ENCODE measurements at places on chromosomes 12 and 14.

- DNase-seq = no peak
Observed at GRCh38 chr12:111166779-111167540, 201.9 kb downstream of the PHETA1 start.

DNA sequence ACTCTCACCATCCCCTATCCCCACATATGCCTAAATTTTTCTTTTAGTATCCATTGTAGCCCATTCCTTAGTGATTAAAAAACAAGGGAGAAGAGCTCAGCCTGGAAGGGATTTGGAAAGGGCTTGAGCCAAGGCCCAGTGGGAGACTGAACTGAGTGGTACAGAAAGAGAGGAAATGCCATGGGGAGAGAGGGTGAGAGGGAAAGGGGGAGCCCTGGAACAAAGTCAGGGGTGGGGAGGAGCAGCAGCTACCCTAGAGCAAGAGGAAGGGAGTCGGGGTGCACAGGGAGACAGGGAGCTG is 2.6 kb upstream of the ATN1 start:
- DNase-seq = no peak

DNA sequence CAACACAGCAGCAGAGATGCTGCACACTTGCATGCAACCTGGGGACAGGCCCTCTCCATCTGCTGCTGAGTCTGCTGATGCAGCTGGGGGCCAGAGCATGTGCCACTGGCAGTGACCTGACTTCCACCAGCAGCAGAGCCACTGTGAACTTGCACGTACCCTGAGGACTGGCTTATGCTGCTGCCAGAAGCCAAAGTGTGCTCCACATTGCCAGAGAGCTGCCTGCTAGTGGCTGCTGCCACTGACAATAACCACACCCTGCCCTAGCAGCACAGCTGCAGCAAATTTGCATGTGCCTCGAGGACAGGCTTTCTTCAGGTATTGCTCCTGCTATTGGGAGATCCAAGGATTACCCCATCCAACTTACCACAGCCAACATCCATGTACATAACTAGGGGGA is 4.5 kb upstream of the PRR4 start:
- no peak for DNase-seq

- no peak for DNase-seq
Observed at GRCh38 chr14:50647753-50648152, 20.4 kb downstream of the SAV1 start.

DNA sequence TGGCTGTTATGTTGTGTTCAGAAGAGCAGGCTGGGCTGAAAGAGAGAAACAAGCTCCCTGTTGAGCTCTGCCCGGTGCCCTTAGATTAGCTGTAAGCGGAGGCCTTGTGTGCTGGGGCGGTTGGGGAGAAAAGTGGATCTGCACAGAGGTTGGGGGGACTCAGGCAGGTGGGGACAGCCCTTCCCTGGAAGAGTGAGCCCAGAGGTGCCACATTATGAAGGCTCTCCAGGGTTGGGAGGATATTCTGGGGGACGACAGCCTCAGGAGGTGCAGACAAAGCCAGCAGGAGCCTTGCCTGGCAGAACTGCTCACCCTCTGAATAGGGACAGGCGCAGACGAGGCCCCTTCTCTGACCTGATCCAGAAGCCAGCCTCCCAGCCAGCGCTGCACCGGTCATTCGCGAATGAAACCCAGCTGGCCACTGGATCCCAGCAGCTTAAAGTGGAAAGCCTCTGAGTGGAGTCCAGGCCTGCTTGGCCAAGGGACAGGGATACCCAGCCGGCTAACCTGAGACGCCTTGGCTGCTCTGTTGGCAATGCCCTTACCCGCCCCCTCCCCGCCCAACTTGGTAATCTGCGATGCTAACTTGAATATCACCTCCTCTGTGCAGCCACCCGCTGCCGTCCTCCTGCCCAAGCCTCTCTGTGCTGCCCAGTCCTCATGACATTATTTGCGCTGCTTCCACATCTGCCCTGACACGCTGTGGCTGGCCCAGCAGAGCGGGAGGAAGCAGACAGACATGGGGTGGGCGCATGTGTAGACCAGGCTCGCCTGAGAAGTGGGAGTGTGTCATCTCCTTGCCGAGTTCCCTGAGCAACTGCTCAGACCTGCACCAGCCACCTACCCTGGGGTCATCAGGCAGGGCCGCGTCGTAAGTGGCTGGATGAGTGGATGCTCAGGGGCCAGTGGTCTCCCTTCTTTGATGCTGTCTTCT is 5.6 kb downstream of the HIP1R start:
- DNase-seq = peak; percentile 31

DNA sequence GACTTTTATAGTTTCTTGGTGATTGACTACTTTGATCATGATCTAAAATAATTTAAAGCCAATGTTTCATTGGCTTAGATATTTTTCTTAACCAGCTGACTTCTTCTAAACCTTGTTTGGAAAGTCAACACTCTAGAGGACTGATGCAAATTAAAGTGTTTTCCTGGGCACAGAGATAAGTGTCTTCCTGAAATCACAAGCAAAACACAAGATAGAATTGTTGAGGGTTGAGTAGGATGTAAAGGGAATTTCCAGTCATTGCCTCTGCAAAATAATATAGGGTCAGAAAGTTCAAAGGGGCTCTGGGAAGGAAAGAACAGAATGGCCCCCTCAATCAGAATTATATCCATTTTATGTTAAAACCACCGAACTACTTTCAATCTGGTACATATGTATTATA is 156.3 kb upstream of the LRIG3 start:
- no peak for DNase-seq

GRCh38 chr12:42793166-42793565 is 203.6 kb upstream of the PRICKLE1 start:
- no peak for DNase-seq

DNA sequence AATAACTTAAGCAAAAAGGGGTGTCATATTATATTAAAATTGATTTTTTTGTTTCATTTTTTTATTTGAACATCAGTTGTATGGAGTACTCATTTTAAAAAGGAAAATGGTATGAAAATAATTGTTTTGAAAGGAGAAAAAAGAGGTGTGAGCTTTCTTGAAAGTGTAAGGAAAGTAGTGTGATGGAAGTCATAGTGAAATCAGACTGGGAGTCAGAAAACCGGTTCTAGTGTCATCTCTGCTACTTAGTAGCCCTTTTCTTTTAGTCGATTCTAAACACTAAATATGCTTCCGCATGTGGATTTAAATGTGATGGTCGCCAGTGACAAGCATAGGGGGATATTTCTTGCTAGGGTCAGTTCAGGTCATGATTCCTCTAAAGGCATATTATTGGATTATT is 1.8 kb upstream of the DYRK2 start:
- no peak for DNase-seq

DNA sequence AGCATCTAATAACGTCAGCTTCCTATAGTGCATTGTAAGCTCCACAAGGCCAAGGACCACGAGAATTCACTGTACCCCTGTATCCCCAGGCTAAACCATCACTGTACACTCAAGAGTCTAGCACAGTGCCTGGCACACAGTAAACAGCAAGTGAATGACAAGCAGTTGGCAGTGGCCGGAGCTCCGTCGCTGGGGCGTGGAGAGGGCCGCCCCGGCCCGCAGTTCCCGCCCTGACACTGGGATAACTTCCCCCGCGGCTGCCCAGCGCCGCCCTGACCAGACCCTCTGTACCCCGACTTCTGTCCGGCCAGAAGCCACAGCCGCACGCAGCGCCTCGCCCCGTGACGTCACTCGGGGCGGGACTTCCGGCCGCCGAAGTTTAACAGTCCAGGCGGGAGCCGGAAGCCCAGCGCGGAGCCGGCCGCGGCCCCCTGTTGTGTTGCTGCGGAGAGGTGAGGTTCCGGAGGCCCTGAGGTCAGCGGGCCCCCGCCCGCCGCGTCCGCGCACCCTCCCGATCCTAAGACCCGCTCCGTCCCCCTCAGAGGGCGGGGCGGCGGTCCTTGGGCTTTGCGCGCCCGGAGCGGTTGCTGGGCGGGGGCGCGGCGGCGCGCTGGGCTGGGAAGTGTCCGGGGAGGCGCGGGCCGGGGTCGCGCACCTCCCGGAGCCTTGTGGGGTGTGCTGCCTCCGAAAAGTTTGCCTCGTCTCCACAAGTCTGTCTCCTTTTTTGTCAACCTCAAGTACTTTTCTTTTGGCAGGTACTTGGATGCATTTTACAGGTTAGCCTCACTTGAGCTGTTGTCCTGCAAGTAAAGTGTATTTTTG is at the start of gene NEDD1:
NEDD1 (plus strand) TSS at position 409 of the 822 bp plus-strand sequence. CDS start 2,503 bp downstream, outside the sequence.
- peak; percentile 84 for DNase-seq

GRCh38 chr12:124036171-124036598 is 63.2 kb downstream of the ZNF664 start:
- DNase-seq = no peak

- DNase-seq = no peak
Observed at GRCh38 chr14:105477660-105478397, 3.2 kb downstream of the CRIP2 start.

GRCh38 chr12:131313635-131314034 is 359.9 kb downstream of the ADGRD1 start:
- DNase-seq = no peak

DNA sequence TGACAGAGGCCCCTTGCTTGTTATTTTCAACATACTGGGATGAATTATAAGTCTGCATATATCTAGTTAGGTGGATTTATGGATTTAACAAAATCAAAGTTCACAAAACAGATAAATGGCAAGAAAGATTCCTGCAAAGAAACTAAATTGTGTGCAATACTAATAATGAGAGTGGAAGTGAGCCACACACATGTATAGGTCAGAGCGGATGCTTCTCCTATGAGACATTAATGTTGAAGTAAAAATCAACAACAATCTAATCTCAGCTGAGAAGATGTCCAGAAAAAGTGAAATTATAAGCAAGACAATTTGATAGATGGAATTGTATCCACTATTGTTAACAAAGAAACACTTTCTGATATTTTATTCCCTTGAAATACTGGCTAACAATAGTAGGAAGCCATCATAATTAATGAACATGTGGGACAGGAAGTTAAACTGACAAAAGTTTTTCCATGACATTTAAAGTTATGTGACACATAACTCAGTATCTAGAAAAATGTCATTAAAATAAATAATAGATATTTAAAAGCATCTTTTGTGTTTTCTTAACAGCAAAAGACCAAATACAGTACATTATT is 39.7 kb downstream of the RAD51B start:
- DNase-seq = no peak

DNA sequence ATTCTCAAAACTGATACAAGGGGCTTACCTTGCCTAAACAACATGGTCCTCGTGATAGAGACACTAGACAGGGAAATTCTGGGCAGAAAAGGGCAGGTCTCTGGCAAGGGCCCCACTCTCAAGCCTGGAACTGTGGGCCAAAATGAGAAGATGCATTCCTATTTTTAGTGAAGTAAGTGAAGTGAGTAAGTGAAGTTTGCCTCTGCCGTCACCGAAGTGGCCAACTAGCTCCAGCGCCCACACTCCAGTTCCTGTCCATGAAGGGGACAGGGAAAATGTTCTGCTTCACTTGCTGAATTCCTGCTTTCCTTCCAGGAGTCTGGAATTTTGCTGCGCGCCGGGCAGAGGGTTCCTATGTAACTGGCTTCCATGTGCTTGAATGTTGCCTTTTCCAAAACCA is 1035.6 kb upstream of the TMEM132C start:
- no peak for DNase-seq

DNA sequence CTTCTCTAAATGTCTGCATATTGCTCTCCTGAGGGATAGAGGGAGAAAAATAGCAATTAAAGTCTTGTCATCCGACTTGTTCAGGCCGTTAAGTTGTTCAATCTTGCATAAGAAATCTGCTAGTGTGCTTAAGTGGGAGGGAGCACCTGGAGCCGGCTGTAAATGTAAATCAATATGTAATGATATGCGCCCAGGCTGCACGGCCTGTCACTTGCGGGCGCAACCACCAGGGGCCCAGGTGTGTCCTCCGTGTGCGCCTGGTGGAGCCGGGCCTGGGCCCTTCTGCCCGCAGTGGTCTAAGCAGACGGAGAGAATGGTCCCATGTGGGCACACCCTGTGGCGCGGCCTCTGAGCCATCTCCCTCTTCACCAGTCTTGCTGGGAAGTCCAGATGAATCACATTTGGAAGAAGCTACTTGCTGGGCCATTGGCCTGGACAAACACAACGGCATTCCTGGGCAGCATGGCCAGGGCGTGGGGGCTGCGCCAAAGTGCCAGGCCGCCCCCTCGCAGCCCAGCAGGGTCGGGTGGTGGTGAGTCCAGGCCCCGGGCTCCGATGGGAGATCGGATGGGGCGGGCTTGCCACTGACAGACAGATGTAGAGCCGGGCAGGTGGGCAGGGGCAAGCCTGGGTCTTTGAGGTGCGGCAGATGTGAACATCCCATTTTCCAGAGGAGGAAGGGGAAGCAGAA is 193.3 kb upstream of the C14orf180 start:
- no peak for DNase-seq

DNA sequence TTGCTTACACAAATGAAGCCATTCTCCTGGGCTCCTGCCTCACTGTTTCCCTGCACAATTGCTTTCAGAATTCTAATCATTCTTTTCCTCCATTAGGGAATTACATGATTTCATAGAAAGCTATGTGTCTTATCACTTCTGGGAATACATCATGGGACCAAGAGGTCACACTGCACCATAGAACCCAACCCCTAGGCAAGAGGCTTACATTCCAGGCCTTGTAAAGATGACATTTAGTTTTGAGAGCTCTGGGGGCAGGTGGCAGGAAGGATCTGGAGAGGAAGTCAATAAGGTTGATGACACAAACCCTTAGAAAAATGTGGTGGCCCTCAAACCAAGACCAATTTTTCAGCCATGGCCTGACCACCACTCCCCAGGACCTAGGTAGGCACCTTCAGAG is 57.1 kb downstream of the NUAK1 start:
- no peak for DNase-seq

GRCh38 chr14:93231129-93231979 is 24.3 kb downstream of the UBR7 start:
- peak; percentile 4 for DNase-seq

DNA sequence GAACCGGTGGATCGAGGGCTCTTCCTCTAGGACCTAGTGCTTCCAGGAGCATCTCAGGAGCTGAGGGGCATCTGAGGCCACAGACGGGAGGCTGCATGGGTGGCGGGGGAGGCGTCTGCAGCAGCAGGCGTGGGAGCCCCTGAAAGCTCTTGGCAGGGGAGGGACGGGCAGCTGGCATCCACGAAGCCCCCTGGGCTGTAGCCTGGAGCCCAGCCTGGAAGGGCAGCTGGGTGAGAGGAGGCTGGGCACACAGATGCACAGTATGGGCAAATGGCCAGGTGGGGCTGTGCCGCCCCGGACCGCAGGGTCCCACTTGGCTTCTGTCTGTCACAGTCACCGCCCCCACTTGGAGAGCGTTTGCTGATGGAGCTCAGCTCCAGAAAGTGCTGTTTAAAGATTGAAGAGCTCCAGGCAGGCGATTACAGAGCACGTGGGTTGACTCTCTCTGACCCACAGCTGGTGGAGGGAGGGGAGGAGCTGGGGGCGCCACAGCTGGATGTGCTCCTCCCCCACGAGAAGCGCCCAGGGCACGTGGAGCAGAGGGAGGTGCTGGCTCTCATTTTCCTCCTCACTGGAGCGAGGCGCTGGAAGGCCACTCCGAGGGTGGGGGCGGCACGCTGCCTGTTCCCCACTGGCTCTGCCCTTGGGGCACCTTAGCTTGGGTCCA is 155.0 kb upstream of the C14orf180 start:
- peak; percentile 26 for DNase-seq

GRCh38 chr12:64036414-64036813 is 185.7 kb downstream of the KICS2 start:
- DNase-seq = no peak

DNA sequence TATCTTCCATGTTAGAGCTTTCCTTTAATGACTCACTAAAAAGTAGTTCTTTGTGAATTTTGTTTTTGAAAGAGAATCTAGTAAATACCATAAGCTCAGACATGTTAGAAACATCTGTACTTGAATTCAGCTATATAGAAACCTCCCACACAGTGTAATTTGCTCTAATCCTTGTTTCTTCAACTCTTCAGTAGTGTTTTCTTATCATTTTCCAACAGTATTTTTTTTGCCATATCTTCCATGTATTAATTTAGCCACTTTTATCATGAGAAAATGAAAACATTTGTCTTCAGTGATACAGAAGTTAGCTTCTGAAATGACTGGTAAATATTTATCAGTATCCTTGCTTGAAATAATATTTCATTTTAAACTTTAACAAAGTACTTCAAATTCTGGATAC is 73.6 kb downstream of the ARID2 start:
- no peak for DNase-seq
